ENCODE measurements at places on chromosomes 2 and 18.

- H3K27me3 ChIP-seq: no peaks in the 10 kb centered on the region
- H3K36me3 ChIP-seq: no peaks in the 10 kb centered on the region
- H3K4me3 ChIP-seq: no peak overlapping the region
- H3K4me1 ChIP-seq: peaks cover 17% of the 10 kb centered on the region
Observed at GRCh38 chr18:8703781-8704301, 1.5 kb upstream of the MTCL1 start.

DNA sequence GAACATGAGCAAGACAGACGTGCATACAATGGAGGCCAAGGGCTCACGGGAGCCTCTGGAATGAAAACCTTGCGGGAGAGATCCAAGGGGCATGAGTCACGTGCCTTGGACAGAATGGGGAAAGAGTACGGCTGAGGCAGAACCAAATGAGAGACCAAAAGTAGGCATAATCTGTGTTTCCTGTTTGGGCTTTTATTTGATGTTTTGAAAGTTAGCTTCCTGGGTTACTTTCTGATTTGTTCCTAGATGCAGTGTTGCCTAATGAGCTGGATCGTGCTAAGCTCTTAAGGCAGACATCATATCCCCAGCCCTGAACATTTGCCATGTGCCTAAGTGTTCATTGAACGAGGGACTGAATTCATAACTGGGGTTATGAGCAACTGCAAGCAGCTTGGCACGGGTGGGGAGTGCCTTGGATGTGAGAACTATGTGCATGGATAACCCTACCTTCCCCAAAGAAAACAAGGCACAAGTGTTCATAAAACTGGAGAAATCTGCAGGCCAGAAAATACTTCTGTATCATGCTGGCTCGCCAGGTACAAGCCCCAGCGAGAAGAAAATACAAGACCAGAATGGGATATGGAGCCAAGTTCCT is 60.3 kb upstream of the RPL31 start:
- DNase-seq: no peak
- no peaks in the 10 kb centered on the region for H3K27me3 ChIP-seq
- H3K4me3 ChIP-seq: no peak overlapping the region
- H3K36me3 ChIP-seq: peaks cover 23% of the 10 kb centered on the region
- H3K4me1 ChIP-seq: no peaks in the 10 kb centered on the region
- H3K27ac ChIP-seq: no peak overlapping the region

DNA sequence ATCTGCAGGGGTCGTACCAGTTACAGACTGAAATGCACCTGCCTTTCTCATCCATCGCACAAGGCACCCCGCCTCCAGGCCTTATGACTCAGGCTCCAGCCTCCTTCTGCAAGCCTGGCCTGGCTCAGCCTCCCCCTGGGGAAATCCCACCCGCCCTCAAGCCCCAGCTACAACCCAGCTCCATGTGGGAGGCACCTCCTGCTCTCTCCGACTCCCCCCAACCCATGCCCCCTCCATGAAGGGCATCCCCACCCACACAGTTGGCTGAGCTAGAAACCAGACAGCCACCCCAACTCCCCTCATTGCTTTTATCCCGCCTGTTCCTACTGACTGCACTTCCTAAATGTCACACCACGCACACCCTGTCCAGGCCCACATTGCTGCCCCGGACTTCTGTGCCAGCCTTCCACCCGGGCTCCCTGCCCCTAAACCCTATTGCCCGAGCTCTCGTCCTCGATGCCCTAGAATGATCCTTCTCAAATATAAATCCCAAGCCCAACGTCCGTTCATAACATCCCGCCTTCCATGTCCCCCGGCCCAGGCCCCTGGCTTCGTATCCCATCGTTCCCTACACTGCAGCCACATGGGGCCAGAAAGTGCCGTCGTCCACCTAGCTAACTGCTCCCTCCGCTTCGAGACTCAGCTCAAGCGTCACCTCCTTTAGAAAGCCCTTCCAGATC is 9.9 kb downstream of the DNMT3A start:
- no peak overlapping the region for H3K27ac ChIP-seq
- DNase-seq: no peak
- H3K4me3 ChIP-seq: no peak overlapping the region
- no peaks in the 10 kb centered on the region for H3K27me3 ChIP-seq
- no peaks in the 10 kb centered on the region for H3K4me1 ChIP-seq
- no peaks in the 10 kb centered on the region for H3K36me3 ChIP-seq

DNA sequence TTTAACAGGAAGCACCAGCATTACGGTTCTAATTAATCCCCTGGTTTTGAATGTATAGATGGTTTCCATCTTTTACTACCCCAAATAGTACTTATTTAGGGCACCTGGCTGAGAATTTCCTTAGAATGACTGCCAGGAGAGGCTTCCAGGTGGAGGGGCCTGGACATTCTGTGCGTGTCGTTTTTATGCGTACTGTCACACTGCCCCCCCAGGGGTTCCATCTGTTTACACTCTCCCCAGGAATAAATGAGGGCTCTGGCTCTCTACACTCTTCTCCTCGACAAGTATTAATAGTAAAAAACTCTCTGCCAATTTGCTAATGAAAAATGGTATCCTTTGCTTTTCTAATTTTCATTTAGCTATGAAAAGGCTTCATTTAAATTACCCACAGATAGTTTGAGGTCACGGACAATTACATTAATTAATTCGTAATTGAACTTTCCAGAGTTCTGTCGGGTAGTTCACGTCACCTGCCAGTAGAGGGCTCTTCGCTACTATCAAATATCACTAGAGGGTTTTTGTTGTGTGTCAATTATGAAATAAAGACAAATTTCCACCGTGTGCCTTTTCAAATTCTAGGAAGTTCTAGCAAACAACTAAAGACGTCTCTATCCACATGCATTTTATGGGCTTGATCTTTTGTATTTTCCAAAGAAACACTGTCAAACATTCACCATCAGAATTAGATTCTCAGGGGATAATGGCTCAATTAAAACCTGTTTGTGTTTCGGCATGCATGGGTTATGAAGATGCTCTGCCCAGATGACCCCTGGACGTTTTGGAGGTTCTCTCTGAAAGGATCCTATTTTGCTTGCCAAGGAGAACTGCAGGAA is 88.8 kb upstream of the ASB18 start:
- H3K4me3 ChIP-seq: no peak overlapping the region
- peak; percentile 44 for DNase-seq
- no peaks in the 10 kb centered on the region for H3K4me1 ChIP-seq
- no peak overlapping the region for H3K27ac ChIP-seq
- no peaks in the 10 kb centered on the region for H3K36me3 ChIP-seq
- no peaks in the 10 kb centered on the region for H3K27me3 ChIP-seq

GRCh38 chr2:223051693-223052289 is at the start of gene KCNE4:
Gene KCNE4 (plus strand): TSS chr2:223052190. CDS start chr2:223052831, 641 bp downstream.
- H3K36me3 ChIP-seq: no peaks in the 10 kb centered on the region
- peaks cover 8% of the 10 kb centered on the region for H3K27me3 ChIP-seq
- DNase-seq: no peak
- H3K4me3 ChIP-seq: no peak within 1 kb of the TSS

- no peak overlapping the region for H3K27ac ChIP-seq
- no peaks in the 10 kb centered on the region for H3K36me3 ChIP-seq
- no peaks in the 10 kb centered on the region for H3K4me1 ChIP-seq
- DNase-seq: no peak
Observed at GRCh38 chr18:32803568-32803967, 30.7 kb upstream of the KLHL14 start.

DNA sequence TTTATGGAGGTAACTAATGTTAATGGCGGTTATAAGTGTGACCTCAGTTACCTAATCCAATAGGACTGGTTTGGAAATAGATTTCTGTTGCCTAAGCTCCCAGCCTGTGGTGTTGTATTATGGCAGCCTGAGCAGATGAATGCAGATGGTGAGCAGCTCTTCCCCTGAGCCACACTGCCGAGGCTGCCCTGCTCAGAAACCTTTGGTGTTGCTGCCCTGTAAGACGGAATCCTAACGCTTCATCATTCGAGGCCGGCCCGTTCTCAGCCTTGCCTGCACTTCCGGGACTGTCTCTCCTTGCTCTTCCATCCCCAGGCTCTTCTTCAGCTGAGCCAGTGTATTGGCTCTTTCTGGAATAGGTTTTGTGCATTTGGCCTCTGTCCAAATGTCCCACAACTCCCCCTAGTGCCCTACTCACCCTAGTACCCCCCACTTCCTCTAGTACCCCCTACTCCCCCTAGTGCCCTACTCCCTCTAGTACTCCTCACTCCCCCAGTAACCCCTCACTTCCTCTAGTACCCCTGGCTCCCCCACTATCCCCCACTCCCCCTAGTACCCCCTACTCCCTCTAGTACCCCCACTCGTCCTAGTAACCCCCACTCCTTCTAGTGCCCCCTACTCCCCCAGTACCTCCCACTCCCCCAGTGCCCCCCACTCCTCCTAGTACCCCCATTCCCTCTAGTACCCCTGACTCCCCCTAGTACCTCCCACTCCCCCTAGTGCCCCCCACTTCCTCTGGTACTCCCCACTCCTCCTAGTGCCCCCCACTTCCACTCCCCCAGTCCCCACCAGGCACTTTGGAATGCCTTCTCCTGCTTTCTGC is 106.0 kb upstream of the TAF1B start:
- H3K4me1 ChIP-seq: peaks cover 2% of the 10 kb centered on the region
- no peak overlapping the region for H3K4me3 ChIP-seq
- H3K27ac ChIP-seq: no peak overlapping the region
- no peaks in the 10 kb centered on the region for H3K27me3 ChIP-seq
- no peaks in the 10 kb centered on the region for H3K36me3 ChIP-seq
- DNase-seq: no peak
